ENCODE measurements at places on chromosomes 5 and 9.

- no peak for DNase-seq
Observed at GRCh38 chr5:68170826-68171558, 44.6 kb upstream of the PIK3R1 start.

DNA sequence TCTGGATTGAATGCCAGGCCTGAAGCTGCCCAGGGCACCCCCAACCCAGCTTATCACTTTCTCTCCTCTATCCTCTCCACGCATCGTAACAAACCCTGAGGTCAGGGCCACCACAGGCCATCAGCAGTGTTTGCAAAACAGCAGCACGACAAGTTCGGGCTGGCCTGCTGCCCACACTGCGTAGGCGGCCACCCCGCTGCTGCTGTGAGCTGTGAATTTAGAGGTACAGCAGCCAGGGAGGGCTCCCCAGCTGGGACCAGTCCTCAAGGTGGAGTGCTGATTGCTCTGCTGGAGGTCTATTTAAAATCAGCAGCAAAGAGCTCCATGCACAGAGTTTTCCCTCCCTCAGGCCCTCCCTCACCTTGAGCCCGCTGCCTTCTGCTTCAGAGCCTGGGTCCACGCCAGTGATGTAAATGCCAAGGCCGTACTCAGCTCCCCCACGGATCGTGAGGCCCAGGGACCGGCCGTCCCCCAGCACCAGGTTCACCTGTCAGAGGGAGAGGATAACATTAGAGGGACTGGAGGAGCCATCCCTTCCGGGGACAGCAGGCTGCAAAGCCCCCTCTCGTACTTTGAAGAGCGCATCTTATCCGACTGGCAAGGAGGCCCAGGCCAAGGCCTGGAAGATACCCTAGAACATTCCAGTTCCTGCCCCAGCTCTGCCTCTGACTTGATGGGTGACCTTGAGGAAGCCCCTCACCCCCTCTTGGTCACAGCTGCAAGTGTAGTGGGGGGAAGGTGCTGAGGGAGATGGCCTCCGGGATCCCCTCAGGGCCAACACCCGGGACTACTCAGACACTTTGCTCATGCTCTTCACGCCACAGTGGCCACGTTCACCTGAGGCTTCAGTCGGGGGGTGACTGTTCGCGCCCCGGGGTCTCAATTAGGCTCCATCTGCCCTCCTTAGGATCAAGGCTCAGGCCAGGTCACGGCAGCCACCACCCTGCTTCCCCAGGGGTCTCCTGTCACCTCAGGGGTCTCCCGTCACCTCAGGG lies 39.1 kb downstream of the WHRN start:
- no peak for DNase-seq

DNA sequence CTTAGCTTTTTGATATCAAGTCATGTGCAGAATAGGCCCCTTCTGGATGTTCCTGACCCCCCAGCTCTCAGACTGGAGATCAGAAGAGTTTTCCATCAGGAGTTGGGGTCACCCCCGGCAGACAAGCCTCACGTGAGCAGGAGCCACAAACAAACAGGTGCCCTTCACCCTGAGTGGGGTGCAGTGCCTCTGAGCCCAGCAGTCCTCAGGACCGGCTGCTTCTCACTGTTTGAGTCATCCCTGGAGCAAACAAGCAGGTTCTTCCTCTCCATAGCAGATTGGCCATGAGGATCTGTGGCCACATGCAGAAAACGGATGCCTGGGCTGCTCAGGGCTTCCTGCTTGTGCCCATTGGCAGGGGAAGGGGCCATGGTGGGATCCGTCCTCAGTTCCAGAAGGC lies 47.0 kb downstream of the LRSAM1 start:
- DNase-seq, result no peak

DNA sequence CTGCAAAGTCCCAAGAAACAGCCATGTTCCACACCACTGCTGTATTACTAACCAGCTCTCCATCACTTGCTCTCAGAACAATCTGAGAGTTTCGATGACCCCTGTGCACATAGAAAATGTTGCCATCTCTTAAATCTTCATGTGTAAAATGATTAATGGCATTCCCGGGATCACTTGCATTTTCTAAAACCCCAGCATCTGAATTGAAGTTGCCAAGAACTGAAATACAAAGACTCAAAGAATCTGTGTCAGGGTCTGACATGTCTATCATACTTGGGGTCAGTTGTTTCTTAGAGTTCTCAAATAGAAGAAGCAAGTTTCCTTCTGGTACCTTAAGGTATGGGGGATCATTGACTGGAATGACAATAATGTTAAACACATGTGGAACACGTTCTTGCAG lies 115.1 kb downstream of the ESM1 start:
- DNase-seq, result no peak

DNA sequence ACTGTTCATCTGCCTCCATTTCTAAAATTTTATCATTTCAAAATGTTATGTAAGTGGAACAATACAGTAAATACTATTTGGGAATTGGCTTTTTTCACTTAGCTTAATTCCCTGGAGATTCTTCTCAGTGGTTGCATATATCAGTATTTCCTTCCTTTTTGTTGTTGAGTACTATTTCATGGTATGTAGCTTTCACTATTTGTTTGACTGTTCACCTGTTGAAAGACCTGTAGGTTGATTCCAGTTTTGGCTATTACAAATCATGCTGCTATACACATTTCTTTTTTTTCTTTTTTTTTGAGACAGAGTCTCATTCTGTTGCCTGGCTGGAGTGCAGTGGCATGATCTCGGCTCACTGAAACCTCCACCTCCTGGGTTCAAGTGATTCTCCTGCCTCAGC lies 33.0 kb upstream of the PWWP2A start:
- no peak for DNase-seq

- no peak for DNase-seq
Observed at GRCh38 chr9:6969805-6970204, 212.0 kb downstream of the KDM4C start.
